CD4-positive, alpha-beta memory T cell (primary cell): ENCODE measurements at places on chromosomes 3 and 15. TPM values are rescaled to one million over a fixed set of nuclear protein-coding genes. Genes with fewer than 3 reads are reported as not detected.

KNL1 gene
- total RNA-seq, result 0.99 TPM

THRB gene
- total RNA-seq, result not detected

ITIH3 gene
- total RNA-seq, result not detected

SPATA12 gene
- total RNA-seq, result not detected

RGMA gene
- total RNA-seq, result not detected

MED12L gene
- total RNA-seq, result 0.35 TPM

APPL1 gene
- 30.9 TPM for total RNA-seq

- no peak overlapping the region for H3K27ac ChIP-seq
- no peaks in the 10 kb centered on the region for H3K4me1 ChIP-seq
- peaks cover 4% of the 10 kb centered on the region for H3K27me3 ChIP-seq
- no peak overlapping the region for H3K4me3 ChIP-seq
Measured at GRCh38 chr3:11059090-11059798, 66.7 kb downstream of the SLC6A1 start.

DNA sequence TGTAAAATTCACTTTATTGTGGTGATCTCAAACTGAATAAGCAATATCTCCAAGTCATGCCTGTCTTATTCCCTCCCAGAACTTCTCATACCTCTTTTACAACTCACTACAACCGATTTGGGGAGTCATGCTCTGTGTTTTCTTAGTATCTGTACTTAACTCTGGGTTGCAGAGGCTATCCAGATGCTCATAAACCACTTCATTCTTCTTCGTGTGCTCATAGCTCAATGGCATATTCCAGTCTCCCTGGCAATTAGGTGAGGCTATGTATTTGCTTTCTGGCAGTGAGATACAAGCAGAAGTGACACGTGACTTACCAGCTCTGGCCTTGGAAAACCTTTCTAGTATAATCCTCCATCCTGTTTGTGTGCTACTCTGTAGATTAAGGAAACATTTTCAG, 360.9 kb downstream of the ZNF385D start:
- H3K27ac ChIP-seq, result no peak overlapping the region
- no peaks in the 10 kb centered on the region for H3K4me1 ChIP-seq
- DNase-seq, result no peak
- H3K36me3 ChIP-seq, result no peaks in the 10 kb centered on the region

GRCh38 chr15:67195305-67195704, 59.2 kb downstream of the AAGAB start:
- H3K27me3 ChIP-seq, result no peaks in the 10 kb centered on the region
- peaks cover 21% of the 10 kb centered on the region for H3K36me3 ChIP-seq
- H3K4me3 ChIP-seq, result no peak overlapping the region
- no peak overlapping the region for H3K27ac ChIP-seq
- peaks cover 7% of the 10 kb centered on the region for H3K4me1 ChIP-seq

- H3K36me3 ChIP-seq, result no peaks in the 10 kb centered on the region
- H3K4me1 ChIP-seq, result no peaks in the 10 kb centered on the region
- no peak overlapping the region for H3K27ac ChIP-seq
Measured at GRCh38 chr3:100844063-100844936, 135.0 kb downstream of the TFG start.

DNA sequence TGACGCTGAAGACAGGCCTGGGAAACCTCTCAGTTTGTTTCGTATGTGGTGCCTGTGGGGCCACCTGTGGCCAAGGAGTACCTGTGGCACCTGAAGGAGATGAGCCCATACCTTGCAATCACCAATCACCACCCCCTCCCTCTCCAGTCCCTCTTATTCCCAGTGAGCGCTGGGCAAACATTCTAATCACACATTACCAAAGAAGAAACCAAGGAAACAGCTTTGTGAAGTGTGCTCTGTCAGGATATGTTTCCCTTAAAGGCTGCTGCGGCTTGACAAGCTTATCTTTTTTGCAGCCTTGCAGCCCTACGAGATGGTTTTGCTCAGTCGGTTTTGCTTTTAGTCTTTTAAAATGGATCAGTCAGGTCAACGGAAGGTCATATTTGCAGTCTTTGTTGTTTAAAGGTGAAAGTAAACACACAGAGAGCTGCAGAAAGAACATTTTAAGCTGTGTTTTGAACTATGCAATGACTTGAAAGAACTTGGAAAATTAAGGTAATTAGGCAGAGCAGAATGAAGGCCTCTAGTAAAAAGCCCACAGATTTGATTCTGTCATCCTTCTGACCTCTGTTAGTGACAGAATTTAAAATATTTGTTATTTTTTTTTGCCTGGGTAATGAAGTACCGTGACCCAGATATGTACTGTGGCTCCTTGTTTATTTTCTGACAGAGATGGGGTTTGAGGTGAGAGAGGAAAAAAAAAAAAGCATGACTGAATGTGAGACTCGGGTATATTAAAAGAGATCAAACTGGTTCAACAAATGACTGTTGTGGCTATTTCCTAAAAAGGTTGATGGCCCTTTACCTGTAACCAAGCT, 461.4 kb downstream of the NSUN3 start:
- no peak for DNase-seq
- H3K4me3 ChIP-seq, result no peak overlapping the region
- no peaks in the 10 kb centered on the region for H3K27me3 ChIP-seq
- no peak overlapping the region for H3K27ac ChIP-seq

- H3K27ac ChIP-seq, result no peak overlapping the region
- peaks cover 12% of the 10 kb centered on the region for H3K36me3 ChIP-seq
- peaks cover 65% of the 10 kb centered on the region for H3K4me1 ChIP-seq
- H3K27me3 ChIP-seq, result no peaks in the 10 kb centered on the region
Measured at GRCh38 chr3:141553055-141553454, 66.2 kb downstream of the RASA2 start.

DNA sequence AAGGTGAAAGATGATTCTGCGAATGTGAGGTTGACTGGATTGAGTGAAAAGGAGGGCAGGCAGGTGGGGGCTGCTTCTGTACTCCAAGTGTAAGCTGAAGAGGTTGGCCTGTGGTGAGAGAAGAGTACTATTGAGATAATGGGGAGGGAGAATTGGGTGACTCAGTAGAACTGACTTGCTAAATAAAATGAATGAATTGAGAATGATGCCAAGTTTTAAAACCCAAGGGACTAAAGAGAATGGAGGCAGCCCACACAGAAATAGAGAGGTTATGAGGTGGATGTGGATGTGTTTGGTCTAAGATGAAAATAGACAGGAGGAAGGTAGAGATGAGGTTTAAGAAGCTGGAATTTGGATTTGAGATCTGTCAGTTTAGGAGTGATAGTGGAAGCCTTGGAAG, 5.9 kb downstream of the MME start:
- no peaks in the 10 kb centered on the region for H3K27me3 ChIP-seq
- H3K36me3 ChIP-seq, result no peaks in the 10 kb centered on the region
- no peak overlapping the region for H3K27ac ChIP-seq

DNA sequence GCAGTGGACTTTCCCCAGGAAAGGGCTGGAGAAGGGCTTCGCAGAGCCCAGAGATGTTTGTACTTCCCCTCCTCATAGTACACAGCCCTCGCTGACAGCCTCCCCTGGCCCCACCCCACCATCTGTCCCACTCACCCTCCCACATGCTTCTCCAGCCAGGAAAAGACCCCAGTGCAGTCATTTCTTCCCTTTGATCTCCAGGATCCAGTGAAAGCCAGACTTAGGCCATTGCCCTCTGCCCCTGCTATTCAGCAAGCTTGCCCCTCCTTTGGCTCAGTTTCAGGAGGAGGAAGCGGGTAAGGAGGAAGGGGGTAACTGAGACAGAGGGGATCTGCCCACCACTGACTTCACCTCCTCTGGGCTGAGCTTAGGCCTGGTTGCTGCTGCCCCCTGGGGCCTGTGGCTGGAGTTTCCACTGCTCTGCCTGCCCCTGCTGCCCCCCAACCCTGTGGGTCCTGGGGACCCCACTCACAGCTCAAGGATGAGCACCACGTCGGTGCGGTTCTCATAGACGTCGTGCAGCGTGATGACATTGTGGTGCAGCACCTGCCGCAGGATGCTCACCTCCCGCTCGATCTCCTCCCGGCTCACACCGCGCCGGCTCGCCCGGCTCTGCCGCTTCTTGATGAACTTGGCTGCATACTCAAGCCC, 63.1 kb downstream of the DAPK2 start:
- H3K27ac ChIP-seq, result no peak overlapping the region
- no peak for DNase-seq
- no peaks in the 10 kb centered on the region for H3K27me3 ChIP-seq
- H3K4me3 ChIP-seq, result no peak overlapping the region

GRCh38 chr3:78887547-78888011, 880.2 kb downstream of the ROBO1 start:
- DNase-seq, result no peak
- no peaks in the 10 kb centered on the region for H3K36me3 ChIP-seq
- H3K27ac ChIP-seq, result no peak overlapping the region
- H3K4me3 ChIP-seq, result no peak overlapping the region

- DNase-seq, result peak; percentile 43
- no peaks in the 10 kb centered on the region for H3K4me1 ChIP-seq
- no peaks in the 10 kb centered on the region for H3K27me3 ChIP-seq
- no peak overlapping the region for H3K4me3 ChIP-seq
Measured at GRCh38 chr3:134600685-134601463, 49.9 kb downstream of the KY start.

DNA sequence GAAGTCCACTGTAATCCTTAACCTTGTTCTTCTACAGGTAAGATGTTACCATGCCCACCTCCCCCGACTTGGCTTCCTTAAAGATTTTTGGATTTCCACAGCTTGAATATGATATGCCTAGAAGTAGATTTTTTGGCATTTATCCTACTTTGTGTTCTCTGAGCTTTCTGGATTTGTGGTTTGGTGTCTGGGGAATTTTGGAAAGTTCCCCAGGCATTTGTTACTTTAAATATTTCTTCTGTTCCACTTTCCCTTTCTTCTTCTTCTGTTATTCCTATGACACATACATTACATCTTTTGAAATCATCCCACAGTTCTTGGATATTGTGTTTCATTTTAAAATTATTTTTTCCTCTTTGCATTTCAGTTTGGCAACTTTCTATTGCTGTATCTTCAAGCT, 122.1 kb upstream of the TMEM108 start:
- no peak overlapping the region for H3K27ac ChIP-seq
- no peaks in the 10 kb centered on the region for H3K27me3 ChIP-seq
- H3K36me3 ChIP-seq, result no peaks in the 10 kb centered on the region
- H3K4me1 ChIP-seq, result no peaks in the 10 kb centered on the region
- DNase-seq, result no peak

- H3K4me3 ChIP-seq, result no peak overlapping the region
- no peaks in the 10 kb centered on the region for H3K27me3 ChIP-seq
- peaks cover 81% of the 10 kb centered on the region for H3K4me1 ChIP-seq
- no peaks in the 10 kb centered on the region for H3K36me3 ChIP-seq
- H3K27ac ChIP-seq, result no peak overlapping the region
- DNase-seq, result no peak
Measured at GRCh38 chr3:183540501-183541234, 14.8 kb downstream of the KLHL6 start.

DNA sequence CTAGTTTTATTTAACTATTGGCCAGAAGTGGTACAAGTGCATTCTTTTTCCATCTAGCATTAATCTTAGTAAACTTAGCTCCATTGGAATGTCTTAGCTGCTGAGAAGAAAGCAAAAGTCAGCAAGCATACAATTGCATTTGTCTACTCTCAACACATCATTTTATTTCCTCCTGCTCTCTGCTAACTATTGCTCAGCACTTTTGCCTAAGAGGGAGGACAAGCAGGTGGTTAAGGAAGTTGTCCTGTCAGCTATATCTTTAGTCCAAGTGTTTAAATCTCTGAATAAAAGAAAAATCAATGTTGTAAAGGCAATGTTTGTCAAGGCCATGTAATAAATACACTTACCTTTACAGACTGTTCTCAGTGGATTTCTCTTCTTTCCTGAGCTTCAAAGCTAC, 51.0 kb downstream of the FHIT start:
- H3K27ac ChIP-seq, result no peak overlapping the region
- no peaks in the 10 kb centered on the region for H3K36me3 ChIP-seq
- no peaks in the 10 kb centered on the region for H3K4me1 ChIP-seq
- H3K4me3 ChIP-seq, result no peak overlapping the region
- no peaks in the 10 kb centered on the region for H3K27me3 ChIP-seq
- no peak for DNase-seq

DNA sequence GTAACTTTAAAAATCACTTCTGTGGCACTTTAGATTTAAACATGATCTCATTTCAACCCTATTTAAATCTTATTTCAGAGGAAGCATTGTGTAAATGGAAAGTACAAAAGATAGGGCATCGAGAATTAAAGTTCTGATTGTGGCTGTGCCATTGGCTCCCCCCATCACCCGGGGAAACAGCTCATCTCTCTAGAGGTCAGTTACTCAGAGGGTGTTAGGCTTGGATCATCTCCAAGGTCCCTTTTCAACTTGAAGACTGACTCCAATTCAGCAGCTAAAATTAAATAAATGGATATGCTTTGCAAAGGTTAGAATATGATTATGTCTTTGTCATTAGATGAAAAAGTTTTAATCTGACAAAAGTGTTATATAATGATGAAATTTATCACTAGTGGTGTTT, 20.1 kb downstream of the CADM2 start:
- no peak overlapping the region for H3K4me3 ChIP-seq
- no peak overlapping the region for H3K27ac ChIP-seq
- no peaks in the 10 kb centered on the region for H3K4me1 ChIP-seq
- no peaks in the 10 kb centered on the region for H3K36me3 ChIP-seq

DNA sequence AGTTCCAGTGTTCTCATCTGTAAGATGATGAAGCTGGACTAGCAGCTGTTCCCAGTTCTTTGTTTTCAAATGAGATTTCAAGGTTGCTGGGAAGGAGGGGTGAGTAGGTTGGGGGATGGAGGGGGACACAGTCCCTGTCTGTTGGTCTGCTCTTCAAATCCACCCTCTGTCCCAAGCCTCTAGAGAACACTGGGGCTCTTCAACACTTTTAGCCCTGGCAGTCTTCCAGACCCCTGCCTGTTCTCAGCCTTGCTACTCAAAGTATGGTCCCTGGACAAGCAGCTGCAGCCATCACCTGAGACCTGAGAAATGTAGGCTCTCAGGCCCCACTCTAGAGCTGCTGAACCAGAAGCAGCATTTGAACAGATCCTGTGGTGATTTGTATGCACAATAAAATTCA, 41.3 kb downstream of the NEK11 start:
- H3K36me3 ChIP-seq, result no peaks in the 10 kb centered on the region
- no peak overlapping the region for H3K27ac ChIP-seq
- no peaks in the 10 kb centered on the region for H3K27me3 ChIP-seq
- no peak for DNase-seq
- no peaks in the 10 kb centered on the region for H3K4me1 ChIP-seq

DNA sequence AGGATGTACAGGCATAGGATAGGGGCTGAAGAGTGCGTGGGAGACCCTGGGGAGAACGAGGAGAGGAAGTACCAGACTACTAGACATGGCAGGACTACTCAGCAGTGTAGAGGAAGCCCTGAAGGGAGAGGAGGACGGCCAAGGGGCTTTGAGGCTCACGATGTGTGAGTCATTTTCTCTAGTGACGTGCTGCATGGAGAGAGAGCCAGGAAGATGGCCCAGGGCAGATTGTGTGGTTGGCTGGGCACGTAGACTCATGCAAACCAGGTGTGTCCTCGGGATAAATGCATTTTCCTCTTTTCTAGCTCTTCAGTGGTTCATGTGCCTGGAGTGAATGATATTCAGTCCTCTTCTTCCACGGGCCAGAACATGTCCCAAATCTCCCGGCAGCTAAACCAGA, 115.0 kb upstream of the ABHD17C start:
- no peak for DNase-seq
- H3K27ac ChIP-seq, result no peak overlapping the region
- no peaks in the 10 kb centered on the region for H3K27me3 ChIP-seq
- no peak overlapping the region for H3K4me3 ChIP-seq
- H3K4me1 ChIP-seq, result no peaks in the 10 kb centered on the region
- no peaks in the 10 kb centered on the region for H3K36me3 ChIP-seq
